ENCODE measurements at places on chromosomes 1 and 21.

- DNase-seq: no peak
Measured at GRCh38 chr1:98002288-98002687, 81.5 kb upstream of the DPYD start.

- DNase-seq: no peak
Measured at GRCh38 chr1:53930932-53931331, 14.6 kb downstream of the IFT25 start.

DNA sequence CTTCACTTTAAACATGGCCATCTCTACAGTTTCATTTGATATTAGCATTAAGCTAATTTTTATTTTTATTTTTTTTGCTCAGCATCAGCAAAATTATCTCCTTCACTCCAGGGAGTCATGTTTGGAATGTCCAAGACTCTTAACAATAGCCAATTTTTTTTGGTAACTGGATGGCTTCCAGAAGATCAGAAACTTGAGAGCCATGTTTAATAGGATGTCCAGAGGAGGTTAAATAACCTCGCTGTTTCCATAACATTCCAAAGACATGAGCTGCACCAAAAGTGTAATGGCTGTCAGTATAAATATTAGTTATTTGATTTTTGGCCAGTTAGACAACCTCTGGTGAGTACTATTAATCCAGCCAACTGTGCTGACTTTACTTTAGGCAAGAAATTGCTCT is 80.7 kb downstream of the DNTTIP2 start:
- no peak for DNase-seq

GRCh38 chr1:66267201-66267940 is 266.6 kb upstream of the SGIP1 start:
- DNase-seq: no peak

DNA sequence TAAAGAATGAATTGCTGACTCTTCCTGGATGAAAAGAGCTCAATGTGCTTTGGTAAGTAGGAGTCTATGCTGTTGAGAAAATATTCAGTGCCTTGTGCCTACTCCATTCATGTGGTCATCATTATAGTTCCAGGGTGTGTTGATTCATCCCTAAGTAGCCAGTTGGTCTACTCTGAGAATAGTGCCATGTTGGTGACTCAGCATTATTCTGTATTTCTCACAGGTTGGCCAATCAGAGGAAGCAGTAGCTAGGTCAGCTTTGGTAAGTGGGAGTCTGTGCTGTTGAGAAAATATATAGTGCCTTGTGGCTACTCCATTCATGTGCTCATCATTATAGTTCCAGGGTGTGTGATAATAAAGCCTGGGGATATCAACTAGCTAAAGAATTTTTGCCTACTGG is 397.3 kb downstream of the AGBL4 start:
- no peak for DNase-seq

DNA sequence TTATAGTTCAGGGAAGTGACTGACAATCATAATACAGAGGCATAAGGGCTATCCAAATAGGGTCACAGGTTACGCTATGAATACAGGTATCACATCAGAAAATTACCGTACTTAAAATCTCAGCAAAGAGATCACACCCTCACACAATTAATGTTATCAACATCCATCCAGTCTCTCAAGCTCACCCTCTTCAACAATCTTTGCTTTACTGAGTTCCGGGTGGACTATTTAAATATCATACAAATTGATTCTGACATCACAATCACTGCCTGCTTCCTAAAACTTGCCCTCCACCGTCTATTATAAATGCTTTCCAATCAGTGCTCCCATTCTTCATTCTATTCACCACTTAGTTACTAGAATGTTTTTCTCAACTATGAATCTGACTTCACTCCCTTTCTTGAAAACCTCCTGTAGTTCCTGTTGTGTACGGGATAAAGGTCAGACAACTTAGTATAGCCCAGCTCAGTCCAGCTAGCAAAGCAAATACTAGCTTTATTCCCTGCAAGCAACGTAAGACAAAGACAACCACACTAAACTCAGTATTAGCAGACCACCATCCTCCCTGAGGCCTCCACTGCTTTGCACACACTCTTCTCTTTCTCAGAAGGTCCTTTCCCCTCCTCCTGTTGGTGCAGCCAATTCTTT is 398.7 kb downstream of the SMYD3 start:
- DNase-seq: no peak

DNA sequence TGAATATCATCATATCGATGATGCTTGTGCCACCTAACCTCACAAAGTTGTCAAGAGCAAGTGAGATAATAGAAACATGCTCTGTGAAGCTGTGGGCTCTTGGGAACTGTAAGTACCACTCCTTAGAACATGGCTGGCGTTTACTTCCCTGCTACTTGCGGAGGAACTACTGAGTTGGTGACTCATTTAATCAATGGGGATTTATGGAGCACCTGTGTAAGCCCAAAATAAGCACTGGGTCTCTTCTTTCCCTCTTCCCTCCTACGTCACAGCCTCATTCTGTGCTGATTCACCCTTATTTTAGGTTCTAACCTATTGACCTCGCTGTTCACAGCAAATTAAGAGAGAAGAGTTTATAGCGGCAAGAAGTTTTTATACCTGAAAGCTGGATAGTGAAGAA is 52.9 kb downstream of the PRDM2 start:
- DNase-seq: no peak

DNA sequence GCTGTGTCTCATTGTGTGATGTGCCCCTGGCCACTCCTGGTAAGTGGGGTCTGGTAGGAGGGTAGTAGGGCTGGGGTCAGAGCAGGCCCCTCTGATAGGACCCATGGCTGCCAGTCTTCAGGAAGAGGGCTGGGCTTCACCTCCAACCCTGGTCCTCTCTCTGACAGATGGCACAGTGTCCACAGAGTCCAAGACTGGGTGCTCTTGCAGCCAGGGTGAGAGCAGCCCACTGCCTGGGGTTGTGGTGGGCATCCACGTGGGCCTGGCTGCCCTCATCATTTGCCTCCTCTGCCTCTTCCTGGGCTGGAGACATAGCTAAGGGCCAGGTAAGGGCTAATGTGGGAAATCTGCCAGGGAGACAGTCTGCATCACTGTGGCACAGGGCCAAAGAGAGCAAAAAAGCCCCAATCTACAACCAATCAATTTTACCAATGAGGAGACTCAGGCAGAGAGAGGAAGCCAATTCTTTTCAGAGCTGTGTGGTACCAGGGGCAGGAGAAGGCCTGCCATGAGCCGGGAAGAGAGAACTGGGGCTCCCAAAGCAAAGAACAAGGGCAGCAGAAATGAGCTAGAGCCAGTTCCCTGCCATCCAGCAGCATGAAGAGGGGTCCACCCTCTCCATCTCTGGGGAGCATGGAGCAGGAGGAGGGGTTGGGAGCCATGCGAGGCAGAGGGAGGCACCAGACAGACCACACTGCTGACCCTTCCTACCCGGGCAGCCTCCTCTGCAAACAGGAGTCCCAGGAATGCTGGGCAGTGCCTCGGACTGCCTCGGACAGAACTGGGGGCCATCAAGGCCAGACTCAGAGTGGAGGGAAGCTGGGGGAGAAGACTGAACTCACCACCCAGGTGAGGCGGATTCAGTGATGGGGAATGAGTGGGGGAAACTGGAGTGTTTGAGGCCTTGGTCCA is 26.8 kb downstream of the SLC27A3 start:
- no peak for DNase-seq

- DNase-seq: no peak
Measured at GRCh38 chr1:18422076-18422777, 58.5 kb upstream of the KLHDC7A start.

DNA sequence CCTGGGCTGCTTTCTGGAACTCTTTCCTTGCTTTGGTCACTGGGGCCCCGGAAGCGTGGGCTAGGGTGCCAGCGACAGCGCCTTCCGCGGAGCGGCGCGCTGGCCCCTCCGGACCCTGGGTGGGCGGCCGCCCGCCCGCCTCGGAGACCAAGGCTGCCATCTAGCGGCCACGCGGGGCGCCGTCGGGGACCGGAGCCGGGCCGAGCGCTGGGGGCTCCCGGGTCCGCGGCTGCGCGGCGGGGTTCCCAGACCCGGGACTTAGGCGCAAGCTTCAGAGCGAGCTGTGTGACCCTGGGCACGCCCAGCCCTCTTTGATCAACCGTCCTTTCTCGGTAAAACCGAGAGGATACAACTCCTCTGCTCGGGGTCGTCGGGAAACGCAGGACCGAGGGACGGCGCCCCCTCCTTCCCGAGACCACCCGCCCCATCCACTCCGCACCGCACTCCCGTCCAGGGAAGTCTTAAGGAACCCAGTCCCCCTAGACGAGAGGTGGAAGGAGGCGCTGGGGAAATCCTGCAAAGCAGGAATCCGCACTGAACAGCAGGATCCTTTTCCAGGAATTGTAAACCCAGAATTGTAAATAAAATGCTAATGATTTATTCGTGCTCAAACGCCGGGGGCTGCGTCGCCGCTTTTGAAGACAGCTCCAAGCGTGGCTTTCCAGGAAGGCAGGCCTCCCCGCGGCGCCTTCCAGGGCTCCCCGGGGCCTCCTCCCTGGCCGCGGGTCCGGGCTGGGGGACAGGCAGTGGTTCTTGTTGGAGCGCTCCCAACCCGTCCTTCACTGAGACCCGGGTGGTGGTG is 41.2 kb downstream of the RRAGC start:
- peak; percentile 34 for DNase-seq

DNA sequence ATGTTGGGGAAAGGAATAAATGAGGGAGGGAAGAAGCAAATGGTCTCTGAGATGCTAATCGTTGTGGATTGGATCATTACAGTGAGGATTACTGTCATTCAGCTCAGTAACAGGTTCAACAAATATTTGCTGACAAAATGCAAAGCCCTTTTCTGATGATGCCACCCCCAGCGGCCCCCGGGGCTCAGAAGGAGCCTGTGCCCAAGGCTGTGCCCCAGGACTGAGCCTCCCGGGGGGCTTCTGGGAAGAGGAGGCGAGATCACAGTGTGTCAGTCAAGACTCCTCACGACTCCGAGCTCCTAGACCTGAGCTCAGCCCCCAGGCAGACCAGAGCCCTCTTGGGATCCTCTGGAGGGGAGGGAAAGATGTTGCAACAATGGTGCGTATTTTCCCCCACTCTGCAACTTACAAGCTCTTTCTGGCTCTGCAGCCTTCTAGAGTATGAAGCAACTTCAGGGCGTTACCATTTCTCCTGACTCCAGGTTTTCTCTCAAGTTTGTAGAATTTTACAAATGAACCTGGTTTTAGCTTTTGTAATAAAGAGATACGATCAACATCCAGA is 20.8 kb downstream of the EPHA8 start:
- no peak for DNase-seq

Data from midbrain (tissue), 1 donor.